Cortex of kidney (tissue), 1 donor: ENCODE measurements at places on chromosomes 2 and 18.

GRCh38 chr2:9646196-9647030, 15.6 kb upstream of the YWHAQ start:
- DNase-seq: no peak

- DNase-seq: no peak
Observed at GRCh38 chr18:43350176-43350575, 72.9 kb upstream of the SYT4 start.

- DNase-seq: no peak
Observed at GRCh38 chr2:224334726-224335125, 67.2 kb downstream of the FAM124B start.

GRCh38 chr18:22285361-22286140, 116.2 kb downstream of the GATA6 start:
- DNase-seq: no peak

GRCh38 chr2:188345020-188345419, 53.3 kb downstream of the GULP1 start:
- DNase-seq: no peak

GRCh38 chr2:46163098-46163430, 134.1 kb upstream of the EPAS1 start:
- no peak for DNase-seq
